Activated CD4-positive, alpha-beta T cell treated with anti-CD3 and anti-CD28 coated beads, Interleukin-2, amount 10 ng/mL, durations not matched to agents 24 days and 14 days (primary cell): ENCODE measurements at places on chromosomes 7 and 10. TPM values are rescaled to one million over a fixed set of nuclear protein-coding genes. Genes with fewer than 3 reads are reported as not detected.

GRCh38 chr7:156143683-156144082 is 331.4 kb upstream of the SHH start:
- DNase-seq = no peak

- no peak for DNase-seq
Measured at GRCh38 chr10:87700031-87700796, 40.5 kb downstream of the PAPSS2 start.

DNA sequence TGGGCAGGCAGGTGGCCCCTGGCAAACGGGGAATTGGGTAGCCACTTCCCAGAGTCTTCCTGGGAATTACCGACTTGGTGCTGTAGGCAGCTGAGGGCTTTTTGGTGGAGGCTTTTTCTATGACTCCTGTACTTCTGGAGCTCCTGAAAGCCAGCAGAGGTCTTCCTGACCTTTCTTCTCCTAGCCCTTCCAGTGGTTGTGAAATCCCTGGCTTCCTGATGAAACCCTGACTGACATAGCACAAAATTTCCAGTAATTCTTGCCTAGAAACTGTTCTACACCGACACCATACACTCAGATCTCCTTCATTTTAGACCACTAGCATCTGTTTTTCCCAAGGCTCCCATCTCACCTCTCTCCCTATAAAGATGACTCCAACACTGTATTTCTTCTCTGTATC is 120.2 kb downstream of the STRA8 start:
- no peak for DNase-seq

GRCh38 chr10:124329941-124330340 is 88.8 kb downstream of the OAT start:
- no peak for DNase-seq

DNA sequence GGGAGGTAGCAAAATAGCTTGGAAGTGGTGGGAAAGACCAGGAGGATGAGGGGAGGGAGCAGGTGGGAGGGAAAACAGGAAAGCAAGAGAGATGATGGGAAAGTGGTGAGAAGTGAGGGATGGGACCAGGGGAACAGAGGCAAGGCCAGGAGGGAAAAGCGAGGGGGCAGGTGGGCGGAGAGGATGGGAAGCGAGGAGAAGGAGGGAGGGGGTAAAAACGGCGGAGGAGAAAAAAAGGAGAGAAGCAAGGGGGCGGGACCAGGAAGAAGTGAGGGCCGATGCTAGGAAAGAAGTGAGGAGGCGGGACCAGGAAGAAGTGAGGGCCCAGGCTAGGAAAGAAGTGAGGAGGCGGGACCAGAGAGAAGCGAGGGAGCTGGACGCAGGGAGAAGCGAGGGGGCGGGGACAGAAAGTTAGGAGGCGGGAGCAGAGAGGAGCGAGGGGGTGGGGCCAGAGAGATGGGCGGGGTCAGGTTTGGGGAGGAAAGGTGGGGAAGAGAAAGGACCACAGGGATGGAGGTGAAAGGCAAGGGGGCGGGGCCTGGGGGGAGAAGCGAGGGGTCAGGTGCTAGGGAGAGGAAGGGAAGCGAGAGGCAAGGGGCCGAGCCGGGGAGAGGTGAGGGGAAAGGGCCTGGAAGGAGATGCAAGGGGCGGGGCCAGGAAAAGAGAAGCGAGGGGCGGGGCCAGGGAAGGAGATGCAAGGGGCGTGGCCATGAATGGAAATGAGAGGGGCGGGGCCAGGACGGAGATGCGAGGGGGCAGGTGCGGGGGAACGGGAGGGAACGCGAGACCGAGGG is 984 bp downstream of the SMURF1 start:
- peak; percentile 94 for DNase-seq

- no peak for DNase-seq
Measured at GRCh38 chr10:10829576-10829975, 188.1 kb upstream of the CELF2 start.

- no peak for DNase-seq
Measured at GRCh38 chr10:89203237-89203636, 3.9 kb downstream of the CH25H start.

Gene ODAD2
- total RNA-seq = not detected in 2 replicates

Gene POP7
- 77.3 and 77.7 TPM in 2 replicates for total RNA-seq

Gene SH2D4B
- total RNA-seq = 0.19 and 0.23 TPM in 2 replicates
